ENCODE measurements at places on chromosomes 4 and X.

GRCh38 chrX:20270562-20270890 lies 3.8 kb upstream of the RPS6KA3 start:
- no peak for DNase-seq

GRCh38 chr4:185870366-185870765 lies 58.4 kb upstream of the SORBS2 start:
- no peak for DNase-seq

DNA sequence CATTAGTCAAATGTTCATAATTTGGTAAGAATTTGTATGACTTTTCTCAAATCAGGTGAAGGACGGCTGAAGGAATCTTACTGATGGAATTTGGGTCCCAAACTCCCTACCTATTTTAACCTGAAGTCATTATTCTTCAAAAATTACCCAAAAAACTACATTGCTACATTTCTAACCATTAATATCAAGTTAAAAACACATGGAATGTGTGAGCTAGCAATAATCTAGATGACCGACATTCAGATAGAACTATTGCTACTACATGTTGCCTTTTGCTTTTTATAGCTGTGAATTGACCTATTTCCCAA lies 25.3 kb upstream of the WWC2 start:
- no peak for DNase-seq

GRCh38 chr4:139189972-139190371 lies 13.0 kb upstream of the ELF2 start:
- no peak for DNase-seq

- no peak for DNase-seq
Observed at GRCh38 chr4:74838746-74839370, 44.5 kb upstream of the BTC start.

GRCh38 chr4:57926311-57926710 lies 816.1 kb upstream of the IGFBP7 start:
- DNase-seq = no peak

DNA sequence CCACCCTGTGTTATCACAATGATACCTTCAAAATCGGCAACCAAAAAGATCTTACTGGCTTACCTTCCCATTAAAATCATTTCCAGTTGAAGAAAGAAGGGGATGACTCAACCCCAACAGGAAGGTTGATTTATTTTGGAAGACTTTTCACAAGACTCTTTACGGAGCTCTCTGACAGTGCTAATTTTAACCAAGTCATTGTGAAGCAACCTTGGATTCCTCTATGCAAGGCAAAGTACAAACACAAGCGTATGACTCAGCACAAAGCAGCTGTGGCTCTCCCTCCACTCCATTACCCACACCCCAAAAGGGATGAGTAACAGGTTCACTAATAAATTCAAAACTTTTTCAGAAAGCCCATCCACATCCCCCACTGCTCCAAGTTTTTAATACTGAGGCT lies 213.8 kb upstream of the FGF13 start:
- DNase-seq = no peak

- DNase-seq = no peak
Observed at GRCh38 chr4:44632089-44632488, 19.3 kb downstream of the YIPF7 start.

DNA sequence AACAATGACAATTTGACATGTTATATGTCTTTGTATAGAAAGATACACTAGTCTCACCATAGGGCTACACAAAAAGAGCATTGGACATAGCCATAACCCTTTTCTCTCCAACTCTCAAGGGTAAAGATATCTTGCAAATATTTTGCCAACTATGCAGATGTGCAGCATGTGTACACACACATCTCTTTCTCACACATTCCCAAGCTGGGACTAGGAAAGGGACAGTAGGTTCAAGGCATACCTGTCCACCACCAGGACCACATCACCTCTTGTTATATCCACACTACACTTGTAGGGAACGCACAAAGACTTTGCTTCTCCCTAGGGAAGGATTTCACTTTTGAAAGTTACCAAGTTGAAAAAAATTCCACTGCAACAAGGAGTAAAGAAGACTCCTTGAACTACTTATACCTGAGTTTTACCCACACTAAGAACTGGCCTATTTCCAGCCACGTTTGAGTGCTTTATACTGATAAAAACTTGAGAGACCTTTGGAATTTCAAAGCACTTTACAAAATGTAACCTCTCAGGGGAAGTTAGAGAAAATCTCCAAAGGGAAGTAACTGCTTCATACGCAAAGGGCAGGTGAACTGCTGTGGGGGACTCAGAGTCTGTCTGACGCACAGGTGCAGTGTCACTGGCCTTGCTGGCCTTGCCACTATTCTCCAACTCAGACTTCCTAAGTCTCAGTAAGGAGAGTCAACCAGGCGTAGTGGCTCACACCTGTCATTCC lies 36.9 kb downstream of the NR3C2 start:
- DNase-seq = no peak

- no peak for DNase-seq
Observed at GRCh38 chr4:1285151-1285789, 4.4 kb upstream of the MAEA start.

- no peak for DNase-seq
Observed at GRCh38 chrX:6026980-6027379, 201.7 kb downstream of the NLGN4X start.

GRCh38 chr4:5572114-5572513 lies 136.2 kb downstream of the EVC2 start:
- no peak for DNase-seq

DNA sequence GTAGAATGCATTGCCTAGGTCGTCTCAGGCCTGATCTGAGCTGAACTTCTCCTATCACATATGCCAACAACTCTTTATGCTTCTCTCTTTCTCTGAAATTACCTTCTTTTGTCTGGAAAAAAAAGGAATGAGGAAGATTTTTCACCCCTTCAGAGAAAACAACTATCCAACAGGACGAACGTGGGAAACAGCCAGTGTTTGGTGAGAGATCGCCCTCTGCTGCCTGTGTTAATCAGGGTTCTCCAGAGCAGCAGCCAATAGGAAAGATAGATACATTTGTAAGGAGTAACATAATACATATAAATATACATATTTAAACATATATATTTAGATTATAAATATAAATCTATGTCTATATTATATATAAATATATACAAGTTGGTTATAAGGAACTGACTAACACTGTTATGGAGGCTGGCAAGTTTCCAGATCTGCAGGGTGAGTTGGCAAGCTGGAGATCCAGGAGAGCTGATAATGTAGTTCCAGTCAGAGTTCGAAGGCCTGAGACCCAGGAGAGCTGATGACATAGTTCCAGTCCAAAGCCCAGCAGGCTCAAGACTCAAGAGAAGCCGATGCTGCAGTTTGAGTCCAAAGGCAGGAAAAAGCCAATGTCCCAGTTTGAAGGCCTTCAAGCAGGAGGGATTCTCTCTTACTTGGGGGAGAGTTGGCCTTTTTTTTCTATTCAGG lies 13.3 kb downstream of the CETN2 start:
- peak; percentile 11 for DNase-seq

DNA sequence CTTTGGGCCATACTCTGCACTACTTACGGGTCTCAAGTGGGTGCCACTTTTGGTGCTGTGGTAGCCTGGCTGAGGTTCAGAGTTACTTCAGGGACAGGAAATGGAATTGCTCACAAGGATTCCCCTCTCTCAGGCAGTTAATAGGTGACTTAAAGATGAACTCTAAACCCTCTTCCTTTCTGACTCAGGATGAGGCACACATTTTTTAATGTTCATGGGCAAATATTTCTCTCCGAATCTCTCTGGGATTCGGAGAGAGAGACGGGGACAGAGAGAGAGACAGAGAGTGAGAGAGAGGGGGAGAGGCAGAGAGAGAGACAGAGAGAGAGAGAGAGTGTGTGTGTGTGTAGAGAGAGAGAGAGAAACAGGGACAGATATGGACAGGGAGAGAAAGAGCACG lies 79.8 kb downstream of the NYX start:
- DNase-seq = no peak

GRCh38 chr4:54767376-54767775 lies 109.6 kb downstream of the KIT start:
- DNase-seq = no peak

DNA sequence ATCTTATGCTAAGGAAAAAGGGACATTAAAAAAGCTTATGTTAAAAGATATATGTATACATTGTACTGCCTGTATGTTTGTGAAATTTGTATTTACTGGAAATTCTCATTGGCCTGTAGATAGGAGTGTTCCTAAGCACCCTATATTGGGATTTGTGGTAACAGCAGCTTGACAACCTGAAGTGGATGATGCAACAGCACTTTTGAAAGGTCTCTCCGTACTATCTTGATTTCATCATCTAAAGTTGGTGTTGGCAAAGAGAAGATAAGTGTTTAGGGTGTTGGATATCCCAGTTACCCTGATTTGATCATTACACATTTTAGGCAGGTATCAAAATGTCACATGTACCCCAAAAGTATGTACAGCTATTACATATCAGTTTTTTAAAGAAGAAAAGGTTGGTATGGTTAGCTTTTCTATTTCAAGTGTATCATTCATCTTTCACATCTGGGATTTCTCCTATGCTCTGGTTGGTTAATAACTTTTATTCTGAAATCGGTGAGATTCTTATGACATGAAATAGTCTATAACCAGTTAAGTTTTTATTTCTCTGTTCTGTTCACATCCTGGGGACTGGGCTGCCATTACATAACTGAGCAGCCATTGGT lies 10.3 kb downstream of the HADH start:
- no peak for DNase-seq

DNA sequence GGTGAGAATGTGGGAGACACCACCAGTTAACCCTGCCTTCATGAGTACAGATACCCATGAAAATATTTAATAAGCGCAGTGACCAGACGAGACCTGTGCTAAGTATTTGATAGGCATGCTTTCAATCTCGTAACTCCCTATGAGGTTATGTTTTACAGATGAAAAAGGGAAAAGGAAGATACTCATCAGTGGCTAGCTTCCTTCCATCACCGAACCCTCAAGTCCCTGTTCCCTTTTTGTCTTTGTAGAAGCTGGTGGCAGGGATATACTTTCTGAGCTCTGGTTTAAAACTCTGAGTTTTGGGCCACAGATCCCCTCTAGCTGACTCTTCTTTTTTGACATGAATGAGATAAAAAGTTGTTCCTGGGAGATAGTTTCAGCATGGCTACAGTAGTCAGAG lies 26.3 kb downstream of the AFF1 start:
- DNase-seq = no peak

GRCh38 chr4:156677131-156677531 lies 294.5 kb downstream of the PDGFC start:
- no peak for DNase-seq

GRCh38 chrX:1075741-1076140 lies 136.7 kb downstream of the CRLF2 start:
- DNase-seq = no peak

GRCh38 chrX:9456250-9457074 lies 8.4 kb upstream of the TBL1X start:
- DNase-seq = peak; percentile 30

DNA sequence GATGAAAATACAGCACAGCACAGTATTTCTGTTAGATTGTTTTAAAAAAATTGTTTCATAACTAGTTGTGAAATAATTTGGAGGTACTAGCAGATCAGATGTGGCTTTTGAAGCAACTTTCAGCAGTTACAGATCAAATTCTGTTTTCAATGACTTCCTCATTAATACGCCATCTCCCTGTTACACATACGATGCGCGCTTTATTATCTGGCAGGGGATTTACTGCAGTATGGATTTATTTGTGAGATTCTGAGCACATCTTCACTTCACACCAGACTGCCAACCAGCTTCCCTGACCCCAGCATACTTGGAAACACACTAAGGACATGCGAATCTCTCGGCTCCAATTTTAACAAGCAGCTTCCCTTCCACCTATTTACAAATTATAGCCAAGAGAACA lies 235.5 kb upstream of the DIAPH2 start:
- DNase-seq = no peak

- DNase-seq = no peak
Observed at GRCh38 chrX:111435469-111435868, 23.5 kb upstream of the DCX start.

- no peak for DNase-seq
Observed at GRCh38 chr4:101600287-101600686, 190.2 kb upstream of the BANK1 start.

DNA sequence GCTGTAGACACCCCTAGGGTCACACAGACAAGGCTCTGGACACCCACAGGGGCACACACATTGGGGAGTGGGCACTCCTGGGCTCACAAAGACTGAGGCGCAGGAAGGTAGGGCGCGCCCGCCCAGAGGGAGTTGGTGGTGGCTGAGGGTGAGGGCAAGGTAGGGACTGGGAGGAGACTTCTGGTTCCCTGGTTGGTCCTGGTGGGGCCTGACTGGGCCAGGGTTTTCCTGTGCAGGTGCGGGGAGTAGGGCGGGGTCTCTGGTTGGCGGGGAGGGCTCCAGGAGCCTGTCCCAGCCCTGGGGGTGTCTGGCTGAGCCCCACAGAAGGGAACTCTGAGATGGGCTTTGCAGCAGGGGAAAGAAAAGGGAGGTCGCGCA lies 6.7 kb upstream of the WAS start:
- DNase-seq = peak; percentile 27

DNA sequence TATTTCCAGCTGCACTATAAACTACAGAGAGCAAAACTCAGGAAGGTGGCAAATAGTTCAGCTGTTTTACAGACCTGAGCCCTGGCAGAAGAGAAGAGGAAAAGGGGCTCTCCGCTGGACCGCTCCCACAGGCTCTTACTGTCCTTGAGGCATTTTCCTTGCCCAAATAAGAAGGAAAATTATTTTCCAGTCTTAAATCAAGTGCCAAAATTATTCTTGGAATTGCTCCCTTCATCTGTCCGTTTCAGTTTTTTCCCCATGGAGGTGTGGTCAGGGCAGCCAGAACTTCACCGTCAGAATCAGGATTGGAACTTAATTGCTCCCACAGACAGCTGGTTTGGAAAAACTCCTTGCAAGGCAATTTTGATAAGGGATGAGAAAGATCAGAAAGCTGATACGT lies 35.2 kb upstream of the SPINK2 start:
- DNase-seq = no peak

- DNase-seq = no peak
Observed at GRCh38 chr4:123386609-123387008, 10.0 kb upstream of the SPRY1 start.

DNA sequence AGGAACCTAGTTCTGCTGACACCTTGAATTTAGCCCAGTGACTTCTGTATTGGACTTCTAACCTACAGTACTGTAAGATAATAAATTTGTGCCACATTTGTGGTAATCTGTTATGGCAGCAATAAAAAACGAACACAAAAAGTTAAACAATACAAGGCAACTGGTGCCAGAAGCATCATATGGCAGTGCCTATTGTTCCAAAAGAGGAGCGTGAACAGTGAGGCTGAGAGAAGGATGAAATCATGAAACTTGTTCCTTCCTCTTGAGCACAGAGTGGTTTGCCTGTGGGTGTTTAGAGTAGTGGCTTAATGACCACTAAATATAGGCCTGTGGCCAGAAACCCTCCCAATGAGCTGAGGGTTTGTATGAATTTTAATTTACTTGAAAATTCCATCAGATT lies 69.7 kb upstream of the PGRMC2 start:
- DNase-seq = no peak

- no peak for DNase-seq
Observed at GRCh38 chr4:109921384-109921808, 8.7 kb downstream of the EGF start.
